ENCODE measurements at places on chromosomes 7 and 10.

- no peak for DNase-seq
Observed at GRCh38 chr7:36045326-36045725, 107.7 kb upstream of the EEPD1 start.

DNA sequence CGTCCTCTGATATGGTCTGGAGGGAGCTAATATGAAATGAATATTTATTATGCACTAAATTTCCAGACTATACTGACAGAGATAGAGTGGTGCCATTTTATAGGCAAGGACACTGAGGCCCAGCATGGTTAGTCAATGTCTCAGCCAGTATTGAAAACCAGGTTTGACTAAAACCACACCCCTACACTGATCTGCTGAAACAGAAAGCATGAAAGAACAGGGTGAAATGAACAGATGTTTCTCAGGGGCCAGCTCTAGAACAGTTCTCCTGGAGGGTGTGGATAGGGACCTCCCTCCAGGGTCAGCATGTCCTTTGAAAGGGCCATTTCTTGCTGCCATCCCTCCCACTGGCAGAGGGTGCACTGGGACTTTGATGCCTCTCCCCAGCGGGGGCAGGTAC, 700.5 kb downstream of the GRID1 start:
- DNase-seq = no peak

DNA sequence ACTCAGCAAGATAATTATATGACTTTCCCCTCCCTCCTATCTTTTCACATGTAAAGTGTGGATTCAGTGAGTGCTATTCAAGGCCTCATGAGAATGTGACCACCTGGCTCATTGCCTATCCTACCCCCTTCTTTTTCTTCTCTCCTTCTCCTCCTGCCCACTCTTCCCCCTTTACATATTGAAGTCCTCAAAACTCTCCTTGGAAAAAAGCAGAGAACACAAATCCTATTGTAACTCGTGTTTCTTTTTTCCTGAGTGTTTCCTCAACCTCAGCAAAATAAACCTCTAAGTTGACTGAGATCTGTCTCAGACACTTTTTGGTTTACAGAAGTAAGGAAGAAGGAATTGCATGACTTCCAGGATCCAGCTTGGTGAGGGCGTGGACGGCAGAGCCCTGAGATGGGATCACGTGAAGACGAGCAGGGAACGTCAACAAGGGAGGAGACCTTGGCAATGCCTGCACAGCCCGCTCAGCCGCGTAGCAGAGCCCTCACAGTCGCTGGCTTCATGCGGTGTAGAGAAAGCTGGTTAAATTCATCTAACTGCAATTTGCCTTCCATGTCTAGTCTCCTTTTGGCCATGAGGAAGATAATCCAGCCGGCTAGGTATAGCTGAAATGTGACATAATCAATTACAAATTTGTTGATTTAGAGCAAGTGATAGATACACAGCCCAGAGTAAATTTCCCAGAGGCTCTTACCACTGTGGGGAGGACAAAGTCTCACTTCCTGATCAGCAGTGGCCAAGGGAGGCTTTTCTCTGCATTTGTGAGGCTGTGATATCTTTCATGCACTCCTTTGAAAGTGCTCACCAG, 75.7 kb downstream of the LYZL2 start:
- peak; percentile 55 for DNase-seq

- no peak for DNase-seq
Observed at GRCh38 chr7:30479202-30480120, 877 bp upstream of the NOD1 start.

DNA sequence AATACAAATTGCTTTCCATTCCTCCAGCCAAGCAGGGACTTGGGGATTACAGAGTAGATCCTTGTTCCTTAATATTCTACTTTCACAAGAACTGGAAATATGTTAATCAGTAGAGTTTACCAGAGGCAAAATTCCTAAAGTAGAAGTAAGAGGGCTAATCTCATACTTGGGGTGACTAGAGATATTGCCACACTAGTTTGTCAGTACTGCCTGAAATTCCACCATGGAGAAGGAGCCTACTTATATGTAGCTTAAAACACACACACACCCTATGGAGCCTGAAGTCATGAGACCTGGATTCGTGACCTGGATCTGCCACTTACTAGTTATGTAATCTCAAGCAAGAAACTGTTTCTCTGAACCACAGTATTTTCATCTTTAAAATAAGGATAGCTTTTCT, 33.9 kb downstream of the STRIP2 start:
- no peak for DNase-seq

GRCh38 chr7:151239837-151240459, 7.7 kb downstream of the CHPF2 start:
- DNase-seq = no peak

- DNase-seq = no peak
Observed at GRCh38 chr10:96387161-96387560, 28.4 kb upstream of the OPALIN start.

GRCh38 chr10:4215963-4216575, 431.1 kb upstream of the KLF6 start:
- no peak for DNase-seq

DNA sequence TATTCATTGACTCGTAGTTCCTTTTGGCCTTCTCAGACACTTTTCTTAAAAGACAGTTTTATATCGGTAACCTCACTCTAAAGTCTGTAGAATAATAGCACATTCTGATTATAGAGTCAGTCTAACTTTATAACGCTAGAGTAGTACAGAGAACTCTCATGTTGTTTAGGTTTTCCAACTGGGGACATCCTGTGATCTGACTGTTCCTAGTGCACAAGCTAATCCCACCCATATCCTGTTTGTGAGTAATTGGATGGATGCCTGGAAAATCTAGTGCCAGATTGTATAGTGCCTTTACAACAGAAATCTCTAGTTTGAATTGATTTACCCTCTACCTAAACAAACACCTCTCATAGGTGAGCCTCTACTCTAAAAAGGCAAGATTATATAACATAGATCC, 107.4 kb downstream of the ZEB1 start:
- DNase-seq = no peak

Data from Ammon's horn (tissue), 1 donor.